ENCODE measurements at places on chromosomes 1 and 21.
A peak's percentile ranks its signal among the peaks of the same experiment; 100 is the strongest.

DNA sequence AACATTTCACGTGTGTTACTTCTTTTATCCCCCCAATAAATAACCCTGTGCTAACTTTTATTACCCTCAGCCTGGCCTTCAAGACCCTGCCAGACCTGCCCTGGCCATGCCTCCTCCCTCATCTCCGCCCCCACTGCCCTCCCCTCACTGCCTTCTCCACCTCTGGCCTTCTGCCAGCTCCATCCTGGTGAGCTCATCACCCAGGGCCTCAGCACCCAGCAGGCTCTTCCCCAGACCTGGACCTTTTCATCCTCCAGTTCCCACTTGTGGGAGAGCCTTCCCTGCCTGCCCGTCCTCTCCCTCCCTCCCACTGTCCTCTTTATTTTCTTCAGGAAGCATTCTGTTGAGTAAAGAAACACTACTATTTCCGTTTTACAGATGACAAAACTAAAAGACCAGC is 72.0 kb downstream of the SLC66A1 start:
- no peak for DNase-seq

- no peak for DNase-seq
Observed at GRCh38 chr1:162422662-162423375, 10.9 kb upstream of the SH2D1B start.

DNA sequence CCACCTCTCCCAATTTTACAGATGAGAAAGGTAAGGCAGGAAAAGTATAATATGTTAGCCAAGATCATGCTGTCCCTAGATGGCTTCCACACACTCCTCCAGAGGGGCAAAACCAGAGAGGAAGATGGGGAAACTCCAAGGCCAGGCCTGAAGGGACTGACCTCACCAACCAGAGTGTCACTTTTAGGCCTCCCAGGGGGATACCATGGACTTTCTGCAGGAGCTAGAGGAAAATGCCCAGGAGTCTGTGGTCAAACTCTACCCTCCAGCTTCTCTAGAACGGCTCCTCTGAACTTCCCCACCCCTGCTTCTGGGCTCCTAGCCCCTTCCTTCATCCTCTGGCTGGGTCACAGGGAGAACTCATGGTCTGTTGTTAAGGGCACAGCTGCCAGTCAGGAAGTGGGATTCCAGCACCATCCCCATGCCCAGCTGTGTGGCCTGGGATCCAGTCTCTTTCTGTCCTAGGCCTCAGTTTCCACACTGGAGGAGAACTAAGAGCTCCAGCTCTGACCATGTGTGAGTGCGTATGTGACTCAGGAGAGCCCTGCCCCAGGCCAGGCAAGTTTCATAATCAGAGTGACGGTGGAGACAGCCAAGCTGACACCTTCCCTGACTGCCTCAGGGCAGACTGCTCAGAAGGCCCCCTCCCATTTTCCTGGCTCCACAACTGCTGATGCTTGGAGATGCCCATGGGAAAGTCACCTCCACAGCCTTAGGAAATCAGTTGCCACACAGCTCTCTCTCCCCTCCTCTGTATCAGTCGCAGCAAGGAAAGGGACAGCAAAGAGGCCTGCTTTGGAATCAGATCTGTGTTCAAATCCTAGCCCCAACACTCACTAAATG is 1.9 kb downstream of the IGSF8 start:
- DNase-seq = no peak

DNA sequence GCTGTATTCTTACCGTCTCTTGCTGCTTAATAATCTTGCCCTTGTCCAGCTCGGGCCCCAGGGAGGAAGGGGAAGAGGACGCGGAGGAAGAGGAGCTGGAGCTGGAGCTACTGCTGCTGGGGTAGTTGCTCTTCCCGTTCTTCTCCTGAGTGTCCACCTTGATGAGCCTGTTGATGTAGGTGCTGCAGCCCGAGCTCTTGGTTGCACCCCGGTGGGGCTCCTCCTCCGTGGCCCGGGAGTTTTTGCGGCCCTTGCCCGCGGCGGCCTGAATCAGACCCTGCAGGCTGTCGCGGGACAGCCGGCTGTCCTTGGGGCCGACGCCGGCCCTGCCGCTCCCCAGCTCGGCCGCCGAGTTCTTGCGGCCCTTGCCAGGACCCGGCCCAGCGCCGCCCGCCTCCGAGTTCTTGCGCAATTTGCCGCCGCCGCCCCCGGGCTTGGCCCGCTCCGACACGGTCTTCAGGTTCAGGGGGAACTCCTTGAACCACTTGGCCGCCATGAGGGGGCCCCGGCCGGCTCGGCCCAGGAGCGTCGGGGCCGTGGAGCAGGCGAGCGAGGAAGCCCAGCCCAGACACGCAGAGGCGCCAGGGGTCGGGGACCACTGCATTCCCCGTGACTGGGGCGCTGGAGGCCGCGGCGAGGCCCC is 475 bp upstream of the TDRD10 start:
- DNase-seq = no peak

- peak; percentile 51 for DNase-seq
Observed at GRCh38 chr1:21511579-21512522, 2.6 kb downstream of the ALPL start.

- no peak for DNase-seq
Observed at GRCh38 chr1:48341221-48341620, 118.7 kb downstream of the SLC5A9 start.

DNA sequence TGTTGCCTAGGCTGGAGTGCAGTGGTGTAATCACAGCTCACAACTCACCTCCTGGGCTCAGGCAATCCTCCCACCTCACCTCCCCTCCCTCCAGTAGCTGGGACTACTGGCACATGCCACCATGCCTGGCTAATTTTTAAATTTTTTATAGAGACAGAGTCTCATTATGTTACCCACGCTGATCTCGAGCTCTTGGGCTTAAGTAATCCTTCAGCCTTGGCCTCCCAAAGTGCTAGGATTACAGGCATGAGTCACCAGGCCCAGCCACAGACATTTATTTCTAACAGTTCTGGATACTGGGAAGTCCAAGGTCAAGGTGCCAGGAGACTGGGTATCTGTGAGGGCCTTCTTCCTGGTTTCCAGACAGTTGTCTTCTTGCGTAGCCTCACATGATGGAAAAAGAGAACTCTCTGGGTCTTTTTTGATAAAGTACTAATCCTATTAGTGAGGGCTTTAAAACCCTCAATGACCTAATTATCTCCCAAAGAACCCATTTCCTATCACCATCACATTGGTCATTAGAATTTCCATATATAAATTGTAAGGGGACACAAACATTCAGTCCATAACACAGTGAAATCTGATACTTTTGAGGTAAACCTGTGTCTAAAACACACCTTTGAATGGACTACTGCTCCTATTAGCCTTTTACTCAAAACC is 67.9 kb downstream of the PHACTR4 start:
- DNase-seq = no peak

- no peak for DNase-seq
Observed at GRCh38 chr1:77511440-77511840, 171.0 kb downstream of the ZZZ3 start.

DNA sequence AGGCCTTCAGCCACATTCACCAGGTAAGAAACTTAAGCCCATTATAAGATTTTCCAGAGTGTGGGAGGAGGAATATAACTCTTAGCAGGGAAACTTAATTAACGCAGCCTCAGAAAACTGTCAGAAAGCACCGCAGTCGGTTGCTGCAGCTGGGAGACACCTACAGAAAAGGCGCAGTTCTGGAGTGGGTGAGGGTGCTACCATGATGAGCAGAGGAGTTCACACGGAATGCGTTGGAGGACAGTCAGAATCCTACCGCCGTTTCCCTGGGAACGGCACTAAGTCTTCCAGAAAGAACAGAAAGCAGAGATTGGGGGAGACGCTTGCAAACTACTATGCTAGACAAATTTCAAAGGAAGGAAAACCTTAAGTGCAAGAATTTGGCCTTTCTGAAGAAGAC is 6.4 kb downstream of the ACTN2 start:
- no peak for DNase-seq

DNA sequence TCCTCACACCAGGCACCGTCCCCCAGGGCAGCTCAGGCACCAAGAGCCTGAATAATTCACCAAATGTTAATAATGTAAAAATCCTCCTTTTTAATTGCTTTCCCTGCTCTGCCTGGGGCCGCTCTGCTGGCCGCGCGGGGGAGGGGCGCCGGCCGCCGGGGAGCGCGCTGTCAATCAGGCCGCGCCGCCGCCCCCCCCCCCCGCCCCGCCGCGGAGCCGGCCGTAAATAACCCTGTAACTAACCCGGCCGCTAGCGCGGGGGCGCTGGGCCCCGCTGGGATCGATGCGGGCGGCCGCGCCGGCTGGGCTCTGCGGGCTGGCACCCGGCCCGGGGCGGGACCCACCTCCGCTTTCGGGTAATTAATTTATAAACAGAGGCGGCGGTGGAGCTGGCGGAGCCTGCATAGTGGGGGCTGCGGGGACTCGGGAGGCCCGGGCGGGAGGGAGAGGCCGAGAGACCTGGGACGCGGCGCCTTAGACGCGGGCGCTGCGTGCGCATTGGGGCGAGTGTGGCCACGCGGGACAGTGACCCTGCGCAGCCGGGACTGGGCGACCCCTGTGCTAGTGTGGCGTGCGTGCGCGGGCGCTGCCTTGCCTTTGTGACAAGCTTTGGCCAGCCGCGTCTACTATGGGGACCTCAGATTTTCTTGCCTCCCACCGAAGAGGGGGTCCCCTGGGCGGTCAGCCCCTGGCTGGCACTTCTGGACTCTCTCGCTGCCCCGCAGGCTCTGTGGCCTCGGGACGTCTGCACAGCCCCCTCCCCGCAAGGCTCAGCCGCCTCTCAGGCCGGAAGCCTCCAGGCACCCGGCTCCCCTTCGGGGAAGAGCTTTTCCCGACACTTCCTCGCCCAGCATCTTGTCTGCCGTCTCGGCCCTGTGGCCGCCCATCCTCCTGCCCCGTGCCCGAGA is 16.6 kb downstream of the SAMD11 start:
- no peak for DNase-seq

- no peak for DNase-seq
Observed at GRCh38 chr1:56123421-56123820, 455.9 kb downstream of the PLPP3 start.

DNA sequence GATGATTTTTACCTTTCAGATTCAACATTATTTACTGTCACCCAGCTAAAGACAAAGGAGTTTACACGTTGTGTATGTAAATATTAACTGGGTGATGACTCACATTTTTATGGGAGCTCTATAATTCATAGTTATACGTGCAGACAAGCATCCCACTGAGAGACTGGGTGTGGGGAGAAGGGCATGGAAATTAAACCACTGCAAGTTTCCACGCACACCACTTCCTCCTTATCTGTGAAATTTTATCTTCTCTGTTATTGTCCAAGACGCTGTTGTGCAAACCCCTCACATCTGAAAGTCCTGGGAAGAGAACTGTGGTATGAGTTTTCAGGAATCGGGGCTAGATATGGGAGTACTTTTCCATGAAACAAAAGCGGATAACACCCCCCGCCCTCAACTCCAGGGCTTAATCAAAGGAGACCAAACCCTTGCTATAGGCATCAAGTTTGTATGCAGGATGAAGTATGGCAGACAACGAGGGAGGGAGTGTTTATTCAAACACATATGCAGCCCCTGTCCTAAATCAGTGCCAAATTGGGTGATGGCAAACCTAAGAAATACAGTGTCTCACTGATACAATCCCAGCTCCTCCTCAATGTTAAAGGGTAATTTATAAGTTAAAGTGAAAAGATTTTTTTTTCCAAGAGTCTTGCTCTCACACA is 23.3 kb upstream of the DPT start:
- no peak for DNase-seq

DNA sequence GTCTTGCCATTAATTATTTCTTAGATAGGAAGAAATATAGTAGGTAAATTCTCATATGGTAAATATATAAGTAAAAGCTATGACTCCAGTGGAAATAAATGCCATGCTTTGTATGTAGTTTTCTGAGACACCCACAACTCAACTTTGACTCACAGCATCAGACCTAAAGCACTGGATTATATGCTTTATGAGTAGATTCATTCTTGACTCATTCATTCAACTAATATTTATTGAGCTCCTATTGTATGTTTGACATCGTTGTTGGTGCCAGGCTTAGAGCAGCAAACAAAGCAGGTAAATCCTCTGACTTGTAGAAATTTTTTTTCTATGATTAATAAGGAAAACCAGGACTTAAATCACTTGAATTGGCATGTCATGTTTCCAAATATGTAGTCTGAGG is 211.4 kb downstream of the PTPRC start:
- no peak for DNase-seq

DNA sequence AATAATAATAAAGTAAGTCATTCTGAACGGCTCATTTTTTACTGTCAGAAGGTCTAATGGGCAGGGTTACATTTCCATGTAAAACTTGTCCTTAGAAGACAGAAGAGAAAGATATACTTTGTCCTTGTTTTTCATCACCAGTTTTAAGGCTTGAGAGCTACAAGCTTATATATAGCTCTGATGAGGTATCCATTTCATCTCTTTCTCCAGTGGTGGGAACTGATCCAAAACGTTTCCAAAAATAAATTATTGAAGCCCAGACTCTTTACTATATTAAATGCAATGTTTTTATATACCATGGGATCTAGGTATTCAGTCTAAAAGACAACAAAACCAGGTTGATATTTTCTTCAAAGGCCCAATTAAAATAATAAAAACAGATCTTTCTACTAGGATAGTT is 8.7 kb downstream of the B3GALNT2 start:
- peak; percentile 10 for DNase-seq

DNA sequence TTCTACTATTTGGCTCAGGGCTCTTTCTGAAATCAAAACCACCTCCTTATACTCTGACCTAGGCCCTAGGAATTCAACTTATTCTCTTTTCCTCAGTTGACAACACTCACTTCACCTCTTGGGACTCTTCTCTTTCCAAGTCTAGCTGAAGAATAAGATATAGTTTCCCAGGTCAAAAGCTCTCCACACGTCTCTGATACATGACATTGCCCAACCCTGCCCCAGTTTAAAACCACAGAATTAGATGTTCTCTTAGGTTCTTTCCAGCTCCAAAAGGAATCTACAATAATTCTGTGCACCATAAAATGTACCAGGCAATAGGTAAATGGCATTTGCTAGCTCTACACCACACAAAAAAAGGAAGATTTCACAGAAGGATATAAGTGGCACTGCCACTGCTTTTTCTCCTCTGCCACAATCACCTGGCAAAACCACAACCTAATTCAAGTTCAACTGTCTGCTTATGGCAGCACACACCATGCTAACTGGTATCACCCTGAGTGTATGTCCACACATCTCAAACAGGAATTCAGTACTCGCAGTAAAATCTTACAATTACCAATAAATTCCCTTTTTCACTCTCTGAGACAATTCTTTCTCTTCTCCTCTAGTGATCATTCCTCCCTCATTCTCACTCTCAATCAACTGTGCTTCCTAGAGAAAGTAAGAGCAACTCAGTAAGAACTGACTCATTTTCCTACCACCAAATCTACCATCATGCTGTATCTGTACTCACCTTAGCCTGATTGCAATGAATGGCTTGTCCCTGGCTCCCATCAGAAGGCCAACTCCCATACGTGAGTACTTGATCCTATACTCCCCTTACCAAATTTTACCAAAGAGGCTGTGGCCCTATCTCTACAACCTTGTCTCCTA is 27.3 kb downstream of the ZBTB8OS start:
- no peak for DNase-seq

- no peak for DNase-seq
Observed at GRCh38 chr1:94118013-94118412, 2.9 kb downstream of the ABCA4 start.

DNA sequence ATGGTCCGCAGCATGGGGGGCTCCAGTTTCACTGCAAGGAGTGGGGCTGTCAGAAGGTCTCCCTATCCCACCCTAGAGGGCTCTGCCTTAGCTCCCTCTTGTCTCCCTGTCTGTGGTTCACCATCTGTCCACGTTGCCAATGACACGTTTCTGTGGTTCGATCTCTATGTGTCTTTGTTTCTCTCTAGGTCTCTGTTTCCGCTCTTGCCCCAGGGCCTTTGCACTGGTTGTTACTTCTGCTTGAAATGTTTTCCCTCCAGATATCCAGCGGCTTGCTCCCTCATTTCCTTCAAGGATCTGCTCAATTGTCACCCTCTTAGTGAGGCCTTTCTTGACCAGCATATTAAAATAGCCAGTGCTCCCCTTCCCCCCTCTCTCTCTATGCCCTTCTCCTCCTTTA is 8.5 kb upstream of the MRPS15 start:
- no peak for DNase-seq

Data from muscle of arm (tissue), 14 donors.